ENCODE measurements at places on chromosomes 3 and 15.

- no peak for DNase-seq
Measured at GRCh38 chr3:149352556-149352955, 19.1 kb upstream of the TM4SF18 start.

GRCh38 chr3:52310861-52311575 is 5.1 kb upstream of the DNAH1 start:
- peak; percentile 16 for DNase-seq

DNA sequence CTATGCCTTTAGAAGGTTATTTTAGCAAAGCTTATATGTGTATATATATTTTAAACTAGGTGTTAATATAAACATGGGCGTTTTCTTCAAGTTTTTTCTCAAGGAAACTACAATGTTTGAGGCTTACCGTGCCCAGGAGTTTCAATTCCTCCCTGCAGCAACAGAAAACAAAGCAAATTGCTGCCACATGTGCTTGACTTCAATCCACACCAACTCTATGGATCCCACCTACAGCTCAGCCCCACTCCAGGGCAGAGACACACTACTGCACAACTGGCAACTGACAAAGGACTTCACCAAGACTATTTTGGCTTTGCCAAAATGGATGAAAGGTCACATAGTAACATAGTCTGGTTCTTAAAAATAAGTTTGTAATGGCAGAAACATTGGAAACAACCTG is 346.6 kb downstream of the ERC2 start:
- no peak for DNase-seq

DNA sequence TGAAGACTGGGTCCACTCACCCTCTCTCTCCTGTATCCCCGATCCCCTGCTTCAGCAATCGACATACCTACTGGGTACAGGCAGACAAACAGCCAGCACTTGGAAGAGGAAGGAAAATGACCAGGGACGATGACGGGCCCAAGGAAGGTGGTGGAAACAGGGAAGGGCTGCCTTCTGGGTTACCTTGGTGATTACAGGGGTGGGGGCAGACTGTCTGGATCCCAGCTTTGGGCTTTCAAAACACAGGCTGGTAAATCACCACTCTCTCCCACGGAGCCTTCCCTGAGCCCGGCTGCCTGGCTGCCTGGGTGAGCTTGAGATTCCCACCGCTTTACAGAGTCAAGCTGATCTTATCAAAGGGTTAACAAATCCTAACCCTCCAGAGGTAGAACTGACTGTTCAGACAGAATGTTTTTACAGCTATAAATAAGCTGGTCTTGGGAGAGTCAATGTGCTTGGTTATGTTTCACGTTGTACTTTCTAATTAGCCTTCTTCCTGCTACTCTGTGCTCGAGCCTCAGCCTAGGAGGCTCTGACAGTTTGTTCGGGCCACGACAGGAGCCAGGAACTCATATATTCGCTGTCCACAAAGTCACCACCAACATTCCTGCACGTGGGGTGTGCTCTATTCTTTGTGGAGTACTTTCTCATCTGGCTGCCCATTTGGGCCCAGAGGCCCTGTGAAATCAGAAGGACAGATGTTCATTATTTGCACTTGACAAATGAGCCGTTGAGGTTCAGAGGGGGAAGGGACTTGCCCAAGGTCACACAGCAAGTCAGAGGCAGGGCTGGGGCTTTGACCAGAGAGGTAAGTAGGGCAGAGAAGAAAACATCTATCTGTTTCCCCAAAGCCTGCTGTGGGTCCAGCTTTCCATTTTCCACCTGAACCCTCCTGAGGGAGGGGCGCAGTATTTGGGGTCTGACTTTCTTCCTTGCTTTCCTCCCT is 63.5 kb downstream of the FEM1B start:
- DNase-seq = no peak

Data from stimulated activated CD8-positive, alpha-beta memory T cell treated with anti-CD3 and anti-CD28 coated beads, Interleukin-4, amount 100 ng/mL, for 1 hour (primary cell).